T-helper 2 cell treated with Interferon-gamma antibody and Interleukin-4, amounts not matched to agents 5 μg/mL and 100 μg/mL, for 36 hours (primary cell): ENCODE measurements at places on chromosomes 12 and 14.
A peak's percentile ranks its signal among the peaks of the same experiment; 100 is the strongest.

GRCh38 chr12:120855823-120856588 lies 48.2 kb downstream of the SPPL3 start:
- DNase-seq = no peak

- no peak for DNase-seq
Measured at GRCh38 chr12:1094714-1095113, 103.7 kb downstream of the ERC1 start.

- DNase-seq = no peak
Measured at GRCh38 chr12:109112720-109113465, 3.5 kb upstream of the ACACB start.

GRCh38 chr14:24954037-24954699 lies 95.8 kb downstream of the STXBP6 start:
- DNase-seq = no peak

DNA sequence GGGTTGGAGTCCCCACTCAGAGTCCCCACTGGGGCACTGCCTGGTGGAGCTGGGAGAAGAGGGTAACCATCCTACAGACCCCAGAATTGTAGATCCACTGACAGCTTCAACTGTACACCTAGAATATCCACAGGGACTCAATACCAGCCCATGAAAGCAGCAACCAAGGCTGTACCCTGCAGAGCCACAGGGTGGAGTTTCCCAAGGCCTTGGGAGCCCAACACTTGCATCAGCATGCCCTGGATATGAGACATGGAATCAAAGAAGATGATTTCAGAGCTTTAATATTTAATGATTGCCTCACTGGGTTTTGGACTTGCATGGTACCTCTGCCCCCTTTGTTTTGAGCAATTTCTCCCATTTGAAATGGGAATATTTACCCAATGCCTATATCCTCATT lies 80.4 kb downstream of the RASSF9 start:
- no peak for DNase-seq

DNA sequence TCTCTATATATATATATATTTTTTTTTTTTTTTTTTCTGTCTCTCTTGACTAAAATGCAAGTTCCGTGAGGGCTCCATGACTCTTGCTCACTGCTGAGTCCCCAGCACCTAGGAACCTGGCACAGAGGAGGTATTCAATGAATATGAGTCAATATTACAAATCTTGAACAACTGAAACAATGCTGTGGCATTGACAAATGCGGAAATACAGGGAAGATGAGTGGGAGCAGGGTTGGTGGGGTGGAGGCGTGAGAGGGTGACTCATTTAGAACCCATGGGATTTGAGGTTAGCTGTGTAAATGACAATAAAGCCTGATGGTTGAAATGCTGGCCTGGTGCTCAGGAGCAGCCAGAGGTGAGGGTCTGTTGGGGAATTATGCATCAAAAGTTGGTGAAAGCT lies 121.7 kb upstream of the FUT8 start:
- peak; percentile 74 for DNase-seq

DNA sequence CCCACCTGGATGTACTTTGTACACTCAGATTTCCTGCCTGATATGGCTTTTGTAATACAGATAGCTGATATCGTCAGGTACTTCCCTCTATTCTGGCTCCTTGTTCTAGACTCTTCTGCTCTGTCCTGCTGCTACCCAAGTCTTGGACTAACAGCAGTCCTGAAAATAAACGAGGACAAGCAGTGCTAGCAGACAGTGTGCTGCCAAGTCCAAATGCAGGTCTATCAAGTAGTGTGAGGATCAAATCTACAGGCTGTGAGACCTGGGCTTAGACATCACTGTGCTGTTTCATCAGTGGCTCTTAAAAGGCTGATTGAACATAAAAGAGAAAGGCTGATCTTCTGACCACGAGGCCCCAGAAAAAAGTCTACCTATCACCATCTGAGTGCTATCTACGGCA lies 418.1 kb downstream of the APAF1 start:
- DNase-seq = no peak

DNA sequence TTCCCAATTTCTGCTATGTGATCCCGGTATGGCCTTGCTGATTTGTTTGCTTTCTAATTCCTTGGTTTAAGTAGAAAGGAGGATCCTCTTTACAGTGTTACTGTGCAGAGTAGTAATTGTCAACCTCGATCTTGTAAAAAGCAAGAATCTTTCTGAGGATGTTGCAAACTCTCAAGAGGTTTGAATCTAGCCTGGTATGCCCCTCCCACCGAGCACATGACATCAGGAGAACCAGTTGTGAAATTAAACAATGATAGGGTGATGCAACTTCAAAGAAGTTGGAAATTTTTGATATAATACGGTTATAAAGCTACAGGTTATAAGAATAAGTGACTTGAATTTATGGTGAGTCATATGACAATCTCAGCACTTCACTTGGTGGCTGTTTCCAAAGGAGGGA lies 35.0 kb upstream of the FUT8 start:
- DNase-seq = no peak

DNA sequence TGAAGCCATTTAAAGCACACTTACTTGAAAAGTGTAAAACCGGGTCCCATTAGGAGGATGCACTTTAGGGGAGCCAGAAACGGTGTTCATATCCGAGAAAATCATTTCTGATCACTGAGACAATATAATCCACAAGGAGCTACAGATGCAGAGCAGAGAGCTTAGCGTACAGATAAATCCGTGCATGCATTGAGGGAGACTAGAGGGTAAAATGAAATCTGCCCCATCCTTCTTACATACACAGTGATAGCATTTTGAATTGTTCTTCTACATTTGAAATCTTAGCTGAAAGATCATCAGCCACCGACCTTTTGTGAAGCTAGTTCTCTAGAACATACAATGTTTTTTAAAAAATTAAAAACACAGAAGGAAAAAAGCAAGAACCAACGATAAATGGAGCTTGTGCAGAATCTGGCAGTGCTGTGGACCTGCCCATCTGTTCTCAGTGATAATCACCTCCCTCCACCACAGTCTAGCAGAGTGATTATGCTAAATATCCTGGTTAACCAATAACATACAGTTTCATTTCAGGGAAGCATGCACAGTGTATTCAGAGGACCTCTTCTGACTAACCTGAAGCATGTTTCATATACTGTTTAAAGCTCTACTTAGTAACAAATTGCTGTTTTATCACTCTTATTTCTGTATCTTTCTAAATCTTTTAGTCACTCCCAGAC lies 161.1 kb downstream of the PPFIA2 start:
- DNase-seq = no peak

DNA sequence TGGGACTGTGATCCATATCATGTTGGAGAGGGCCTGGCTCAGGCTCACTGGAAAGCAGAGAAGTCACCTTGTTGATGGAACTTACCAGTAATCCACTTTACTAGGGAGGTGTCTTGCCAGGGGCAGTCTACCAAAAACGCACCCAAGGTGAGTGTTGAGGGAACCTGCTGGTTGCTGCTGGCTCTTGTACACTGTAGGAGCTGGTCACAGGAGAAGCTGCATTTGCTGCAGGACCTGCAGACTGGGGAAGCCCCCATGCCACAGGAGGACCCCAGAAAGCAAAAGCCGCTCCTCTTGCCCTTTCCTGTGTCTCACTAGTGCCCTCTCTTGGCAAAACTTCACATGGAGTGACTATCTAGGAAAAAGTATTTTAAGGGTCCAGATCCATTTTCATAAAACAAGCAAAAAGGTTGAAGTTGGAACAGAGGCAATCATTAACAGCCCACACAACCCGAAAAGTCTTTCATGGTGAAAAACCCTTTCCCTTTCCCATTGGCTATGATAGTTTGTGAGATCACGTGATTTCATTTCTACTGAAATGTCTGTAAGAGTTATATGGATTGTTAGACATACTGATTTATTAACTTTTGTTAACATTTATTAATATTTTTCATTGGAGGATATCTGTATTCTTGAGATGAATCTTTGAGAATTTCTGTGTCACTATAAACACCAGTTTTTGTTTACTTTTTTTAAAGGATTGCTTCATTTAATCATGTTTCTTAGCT lies 59.2 kb downstream of the RASSF8 start:
- no peak for DNase-seq

DNA sequence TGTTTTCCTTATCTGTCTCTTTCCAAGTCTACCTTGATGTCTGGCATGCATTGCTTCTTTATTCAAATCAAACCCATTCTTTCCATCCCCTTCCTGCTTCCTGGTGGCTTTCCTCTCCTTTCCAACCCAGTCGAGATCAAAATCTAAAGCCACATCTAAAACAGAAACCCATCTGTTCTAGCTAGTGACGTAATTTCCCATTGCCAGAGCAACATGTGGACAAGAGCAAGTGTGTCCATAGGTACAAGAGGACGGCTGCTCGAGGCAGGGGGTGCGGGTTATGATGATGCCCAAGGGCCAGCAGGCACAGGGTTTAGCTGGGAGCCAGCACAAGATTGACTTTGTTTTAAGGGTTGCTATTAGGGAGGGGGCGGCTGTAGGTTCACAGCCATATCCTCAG lies 7.0 kb downstream of the KRT80 start:
- no peak for DNase-seq

DNA sequence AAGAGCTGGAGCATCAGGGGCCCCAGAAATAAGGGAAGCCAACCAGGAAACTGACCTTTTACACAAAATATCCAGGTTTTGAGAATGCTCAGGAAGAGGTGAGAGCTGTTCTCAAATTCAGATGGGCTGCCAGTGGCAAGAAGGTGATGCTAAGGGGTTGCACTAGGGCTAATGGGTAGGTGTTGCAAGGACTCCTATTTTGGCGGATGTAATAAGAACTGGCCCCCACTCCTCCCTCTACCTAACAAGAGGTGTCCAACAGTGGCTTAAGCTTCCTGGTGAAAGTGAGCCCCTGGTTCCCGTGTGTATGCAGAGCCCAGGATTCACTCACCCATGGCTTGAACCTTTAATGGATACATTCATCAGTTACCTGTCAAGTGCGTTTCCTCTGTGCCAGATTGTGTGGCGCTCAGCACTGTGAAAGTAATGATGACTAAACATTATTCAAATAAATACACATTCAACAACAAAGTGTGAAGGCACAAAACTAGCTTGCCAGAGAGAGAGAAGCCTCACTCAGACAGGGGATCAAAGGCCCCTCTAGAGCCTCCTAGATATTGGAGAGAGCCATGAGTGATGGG lies 705 bp upstream of the CHGA start:
- DNase-seq = no peak
